Hematopoietic multipotent progenitor cell treated with erythropoietin and hydrocortisone succinate and interleukin-3 and kit ligand, for 17 days (in vitro differentiated cells): ENCODE measurements at places on chromosomes 2 and 18.

DNA sequence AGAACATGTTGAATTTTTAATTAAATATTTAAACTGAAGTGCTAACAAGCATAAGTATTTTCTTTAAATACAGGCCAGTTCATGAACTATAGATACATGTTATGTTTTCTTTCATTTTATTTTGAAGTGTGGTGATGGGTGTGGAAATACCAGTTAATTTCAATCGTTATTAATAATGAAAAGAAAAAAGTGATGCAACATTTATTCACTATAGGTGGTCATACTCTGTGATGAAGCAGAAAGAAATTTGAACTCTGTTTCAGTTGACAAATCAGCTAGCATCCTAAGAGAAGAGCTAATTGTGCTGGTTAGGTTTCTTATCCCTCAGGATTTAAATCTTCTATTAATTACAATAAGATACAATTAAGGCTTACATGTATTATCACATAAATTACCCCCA is 795.1 kb upstream of the DDX18 start:
- no peak for DNase-seq

DNA sequence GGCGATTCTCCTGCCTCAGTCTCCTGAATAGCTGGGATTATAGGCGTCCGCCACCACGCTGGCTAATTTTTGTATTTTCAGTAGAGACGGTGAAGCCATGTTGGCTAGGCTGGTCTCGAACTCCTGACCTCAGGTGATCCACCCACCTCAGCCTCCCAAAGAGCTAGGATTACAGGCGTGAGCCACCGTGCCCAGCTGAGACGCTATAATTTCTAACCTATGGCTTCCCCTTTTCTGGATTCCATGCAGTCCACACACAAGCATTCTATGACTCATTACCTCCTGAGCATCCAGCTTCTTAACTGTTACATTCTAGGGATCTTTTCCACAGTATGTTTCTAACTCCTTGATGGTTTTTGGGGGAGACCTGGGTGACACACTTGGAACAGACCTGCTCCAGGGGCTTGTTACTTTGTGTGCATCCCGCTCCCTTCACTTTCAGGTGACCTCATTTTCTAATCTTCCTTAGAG is 11.8 kb upstream of the KCMF1 start:
- DNase-seq: no peak

- DNase-seq: peak; percentile 23
These were observed 848 bp downstream of the VRK2 start for GRCh38 chr2:58047373-58047935.

- no peak for DNase-seq
These were observed 336.5 kb upstream of the TFPI start for GRCh38 chr2:187890690-187891089.

- DNase-seq: no peak
These were observed 14.3 kb downstream of the DSG2 start for GRCh38 chr18:31512203-31512764.

- no peak for DNase-seq
These were observed at the start of gene EN1 for GRCh38 chr2:118846953-118847761. EN1 (minus strand) TSS chr2:118847648; CDS start chr2:118847167, 481 bp downstream.

- DNase-seq: no peak
These were observed 273.5 kb downstream of the CDH20 start for GRCh38 chr18:61606759-61607158.

DNA sequence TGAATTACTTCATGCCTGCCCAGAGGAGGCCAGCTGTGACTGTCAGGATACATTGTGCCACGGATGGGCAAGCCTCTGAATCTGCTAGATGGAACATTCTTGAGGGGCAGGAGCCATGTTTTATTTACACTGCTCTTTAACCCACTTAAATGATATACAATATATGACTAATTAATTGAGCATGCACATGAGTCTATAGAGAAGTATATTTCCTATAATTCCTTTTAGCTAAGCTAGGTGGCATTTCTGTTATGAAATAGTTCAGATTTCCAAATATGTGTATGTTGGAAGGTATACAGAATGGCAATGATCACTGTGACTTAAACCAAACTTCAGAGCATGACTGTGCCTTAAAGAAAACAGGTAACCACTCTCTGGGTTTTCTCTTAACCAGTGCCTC is 131.7 kb downstream of the RAB3GAP1 start:
- no peak for DNase-seq

GRCh38 chr2:104434318-104434792 is 419.6 kb upstream of the POU3F3 start:
- no peak for DNase-seq

DNA sequence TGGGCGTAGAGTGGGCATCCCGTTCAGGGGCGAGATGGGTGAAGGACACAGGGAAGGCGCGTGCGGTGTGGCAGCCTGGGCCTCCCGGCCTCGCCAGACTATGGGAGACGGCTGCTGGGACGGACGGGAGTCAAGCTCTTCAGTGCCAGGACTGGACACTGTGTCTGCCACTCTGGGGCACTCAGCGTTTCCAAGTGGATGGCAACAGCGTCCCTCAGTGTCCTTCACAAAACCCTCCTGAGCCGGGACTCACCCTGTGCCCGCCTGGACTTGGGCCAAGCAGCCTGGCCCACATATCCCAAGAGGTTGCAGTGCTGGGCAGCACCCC is 16.3 kb upstream of the BOK start:
- no peak for DNase-seq

DNA sequence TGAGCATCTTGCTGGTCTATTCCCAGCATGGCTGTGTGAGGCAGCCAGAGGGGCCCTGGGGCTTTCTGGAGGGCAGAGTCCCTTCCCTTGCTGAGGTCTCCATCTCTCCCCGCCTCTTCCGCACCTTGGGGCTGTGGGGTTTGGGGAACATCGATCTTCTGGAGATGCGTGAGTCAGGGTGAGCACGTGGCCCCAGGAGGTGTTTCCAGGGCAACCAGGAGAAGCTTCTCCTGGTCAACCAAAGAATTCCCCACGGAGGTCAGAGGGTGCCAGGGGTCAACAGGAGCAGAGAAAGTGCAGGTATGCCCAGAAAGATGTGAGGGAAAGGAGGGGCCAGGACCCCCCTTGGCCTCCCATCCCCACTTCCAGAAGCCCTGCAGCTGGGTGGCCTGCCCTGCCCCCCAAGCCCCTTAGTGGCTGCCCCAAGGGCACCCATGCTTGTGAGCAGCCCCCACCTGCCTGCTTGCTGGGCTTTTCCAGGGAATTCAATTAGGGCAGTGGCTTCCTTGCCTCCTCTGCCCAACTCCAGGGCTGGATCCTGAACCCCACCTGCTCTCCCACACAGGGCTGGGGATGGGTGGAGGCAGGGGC is 2.8 kb upstream of the PROM2 start:
- DNase-seq: no peak
